Stimulated activated CD4-positive, alpha-beta T cell treated with anti-CD3 and anti-CD28 coated beads, Interleukin-2, amount 100 ng/mL, for 48 hours (primary cell): ENCODE measurements at places on chromosomes 1 and 21.
A peak's percentile ranks its signal among the peaks of the same experiment; 100 is the strongest.

GRCh38 chr1:27561124-27561899 is 42.6 kb downstream of the AHDC1 start:
- DNase-seq: no peak

DNA sequence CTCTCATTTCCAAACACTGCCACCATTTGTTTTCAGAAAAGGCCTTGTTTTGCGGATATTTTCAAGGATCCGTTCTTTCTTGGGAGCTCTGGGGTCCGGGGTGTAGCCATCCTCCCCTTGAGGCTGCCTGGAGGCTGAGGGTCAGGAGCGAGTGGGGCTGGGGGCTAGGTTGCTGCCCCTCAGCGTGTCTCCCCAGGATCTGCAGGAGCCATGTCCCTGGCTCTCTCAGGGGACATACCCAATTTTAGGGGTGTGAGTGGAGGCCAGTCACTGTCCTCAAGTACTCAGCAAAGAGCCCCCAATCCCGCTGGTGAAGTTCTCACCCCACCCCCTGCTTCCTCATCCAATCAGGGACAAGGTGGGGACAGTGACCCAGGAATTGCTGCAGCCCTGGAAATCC is 15.0 kb upstream of the PRDM16 start:
- DNase-seq: no peak

DNA sequence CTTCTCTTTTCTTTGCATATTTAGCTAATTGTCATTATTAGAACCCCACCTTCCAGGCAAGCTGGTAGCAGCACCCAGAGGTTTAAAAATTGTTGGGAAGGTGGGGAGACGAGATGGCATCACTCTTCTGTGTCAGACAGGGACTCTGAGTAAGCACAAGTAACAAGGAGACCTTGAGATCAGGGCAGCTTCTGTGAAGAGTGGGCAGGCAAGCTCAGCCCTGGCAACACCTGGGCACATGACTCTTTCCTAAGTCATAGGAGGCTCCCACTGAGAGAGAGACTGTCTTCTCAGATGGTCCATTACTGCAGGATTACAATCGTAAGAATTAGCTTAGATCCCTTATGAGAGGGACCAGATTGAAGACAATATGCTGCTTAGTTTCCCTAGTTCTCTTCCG is 183.5 kb downstream of the BRINP2 start:
- DNase-seq: no peak

- DNase-seq: no peak
Measured at GRCh38 chr1:24127134-24127800, 15.3 kb upstream of the MYOM3 start.

DNA sequence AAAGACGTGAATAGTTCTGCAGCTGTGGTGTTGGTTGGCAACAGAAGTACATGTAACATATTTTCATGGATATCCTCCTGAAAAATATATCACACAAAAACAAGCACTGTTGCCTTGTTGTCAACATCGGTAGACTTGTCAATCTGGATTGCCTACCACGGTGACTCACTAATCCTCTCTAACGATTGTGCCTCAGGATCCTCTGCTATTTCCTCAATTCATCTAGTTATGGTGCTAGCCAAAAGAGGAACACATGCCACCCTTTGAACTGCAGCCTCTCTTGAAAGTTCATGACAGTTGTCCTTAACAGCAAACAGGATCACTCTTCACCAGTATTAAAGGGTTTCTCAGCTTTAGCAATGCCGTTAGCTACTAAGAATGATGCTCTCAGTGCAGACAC is 25.7 kb downstream of the RASAL2 start:
- DNase-seq: no peak

DNA sequence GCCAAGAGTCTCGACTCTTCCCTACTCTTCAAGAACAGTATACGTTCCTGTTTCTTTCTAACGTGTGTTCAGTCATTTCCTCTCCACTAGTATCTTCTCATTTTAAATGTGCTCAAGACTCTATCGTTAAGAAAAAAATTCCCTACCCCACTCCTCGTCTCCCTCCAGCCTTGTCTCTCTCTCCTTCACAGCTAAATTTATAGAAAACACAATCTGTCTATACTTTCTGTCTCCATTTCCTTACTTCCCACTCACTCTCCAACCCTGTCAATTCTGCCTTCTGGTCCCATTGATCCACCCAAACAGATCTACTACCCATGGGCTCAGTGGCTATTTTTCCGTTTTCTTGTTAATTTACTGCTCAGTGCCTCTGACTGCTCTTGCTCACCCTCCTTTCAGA is 75.3 kb downstream of the CSMD2 start:
- DNase-seq: no peak

DNA sequence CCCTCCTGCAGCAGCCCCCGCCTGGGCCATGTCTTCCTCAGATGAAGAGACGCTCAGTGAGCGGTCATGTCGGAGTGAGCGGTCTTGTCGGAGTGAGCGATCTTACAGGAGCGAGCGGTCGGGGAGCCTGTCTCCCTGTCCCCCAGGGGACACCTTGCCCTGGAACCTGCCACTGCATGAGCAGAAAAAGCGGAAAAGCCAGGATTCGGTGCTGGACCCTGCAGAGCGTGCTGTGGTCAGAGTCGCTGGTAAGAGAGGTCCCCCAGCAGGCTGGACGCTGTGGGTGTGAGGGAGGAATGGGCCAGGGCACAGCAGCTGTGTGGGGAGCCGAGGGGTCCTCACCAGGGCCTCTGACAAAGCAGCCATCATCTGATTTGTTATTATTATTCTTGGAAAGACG is 58.0 kb downstream of the NDUFS5 start:
- DNase-seq: no peak

GRCh38 chr1:226778657-226779058 is 39.6 kb upstream of the ITPKB start:
- DNase-seq: no peak

- no peak for DNase-seq
Measured at GRCh38 chr1:150551784-150552127, 2.5 kb downstream of the ADAMTSL4 start.

GRCh38 chr1:150160964-150161621 is 11.4 kb downstream of the PLEKHO1 start:
- no peak for DNase-seq

GRCh38 chr1:246267896-246268295 is 239.2 kb downstream of the SMYD3 start:
- no peak for DNase-seq

DNA sequence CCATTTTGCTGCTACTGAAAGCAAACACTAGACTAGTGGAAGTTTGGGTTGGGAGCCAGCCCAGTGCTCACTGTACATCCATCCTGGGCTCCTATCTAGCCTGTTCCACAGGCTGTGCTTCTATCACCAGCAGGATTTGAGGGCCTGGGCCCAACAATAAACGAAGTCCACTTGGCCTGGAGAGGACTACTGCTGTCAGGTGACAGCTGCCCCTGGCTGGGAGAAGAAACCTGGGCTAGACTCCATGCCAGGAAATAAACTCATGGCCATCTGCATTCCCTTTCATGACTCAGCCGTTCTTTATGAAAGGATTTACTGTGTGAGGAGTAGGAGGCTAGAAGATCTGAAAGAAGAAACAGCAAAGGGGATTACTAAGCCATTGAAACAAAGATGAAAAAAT is 35.5 kb downstream of the COLGALT2 start:
- DNase-seq: no peak

DNA sequence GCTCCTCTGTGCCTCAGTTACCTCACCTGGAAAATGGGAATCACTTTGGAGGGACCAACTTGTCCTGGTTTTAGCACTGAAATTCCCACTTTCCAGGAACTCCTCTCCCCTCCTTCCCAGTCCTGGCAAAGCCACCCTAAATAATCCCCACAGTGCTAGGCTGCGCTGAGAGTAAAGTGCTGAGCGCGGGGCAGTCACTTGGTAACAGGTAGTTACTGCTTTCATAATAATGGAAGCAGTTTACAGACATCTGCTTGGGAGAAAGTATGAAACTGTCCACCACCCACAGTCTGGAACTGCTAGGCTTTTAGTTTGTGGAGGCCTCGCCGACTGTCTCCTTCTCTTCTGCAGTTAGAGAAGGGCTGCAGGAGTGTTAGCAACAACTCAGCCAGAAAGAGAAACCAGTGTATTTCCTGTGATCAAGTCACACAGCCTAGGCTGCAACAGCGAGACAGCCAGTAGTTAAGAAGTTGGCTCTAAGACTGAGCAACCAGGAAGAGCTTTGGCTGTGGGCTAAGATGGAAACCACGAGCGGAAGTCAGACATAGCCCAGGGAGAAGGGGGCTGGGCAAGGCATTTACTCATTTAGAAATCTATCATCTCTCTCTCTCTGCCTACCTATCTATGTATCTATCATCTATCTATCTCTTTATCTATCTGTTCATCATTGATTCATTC is 30.8 kb upstream of the ABCG1 start:
- DNase-seq: peak; percentile 60

- no peak for DNase-seq
Measured at GRCh38 chr1:156525071-156525501, 24.5 kb upstream of the MEF2D start.

GRCh38 chr1:25458541-25459298 is 28.0 kb downstream of the MACO1 start:
- no peak for DNase-seq

DNA sequence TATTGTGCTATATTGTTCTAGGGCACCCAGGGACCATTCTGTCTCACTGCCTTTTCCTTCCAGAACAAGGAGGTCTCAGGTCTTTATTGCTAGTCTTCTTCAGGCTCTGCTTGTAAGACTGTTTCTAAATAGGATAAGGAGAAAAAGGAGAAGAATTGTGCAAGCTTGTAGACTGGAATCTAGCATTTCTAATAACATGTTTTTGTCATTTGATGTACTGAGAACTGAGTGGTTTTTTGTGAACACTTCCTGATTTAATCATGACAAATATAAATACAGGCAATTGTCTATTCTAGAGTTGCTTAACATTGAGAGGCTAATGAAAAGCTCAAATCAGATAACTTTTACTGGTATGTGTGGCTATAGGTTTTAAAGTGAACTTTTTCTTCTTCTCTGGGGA is 77.6 kb downstream of the CLIC4 start:
- no peak for DNase-seq

- no peak for DNase-seq
Measured at GRCh38 chr1:10934150-10934818, 78.2 kb upstream of the TARDBP start.

DNA sequence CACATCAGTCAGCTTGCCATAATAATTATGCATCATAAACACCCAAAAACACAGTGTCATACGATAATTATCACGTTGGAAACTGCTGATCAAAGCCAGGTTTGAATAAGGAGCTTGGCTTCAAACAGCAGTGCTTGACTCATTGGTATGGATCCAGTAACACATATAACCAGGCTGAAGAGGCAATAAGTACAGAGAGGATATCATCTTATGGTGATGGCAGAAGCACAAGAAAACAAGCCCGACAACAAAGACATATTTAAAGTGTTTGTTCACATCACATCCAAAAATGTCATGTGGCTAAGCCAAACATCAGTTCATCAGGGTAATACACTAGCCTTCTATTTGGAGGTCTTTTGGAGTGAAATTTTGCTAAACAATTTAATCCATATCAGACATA is 389.7 kb downstream of the NCAM2 start:
- no peak for DNase-seq

DNA sequence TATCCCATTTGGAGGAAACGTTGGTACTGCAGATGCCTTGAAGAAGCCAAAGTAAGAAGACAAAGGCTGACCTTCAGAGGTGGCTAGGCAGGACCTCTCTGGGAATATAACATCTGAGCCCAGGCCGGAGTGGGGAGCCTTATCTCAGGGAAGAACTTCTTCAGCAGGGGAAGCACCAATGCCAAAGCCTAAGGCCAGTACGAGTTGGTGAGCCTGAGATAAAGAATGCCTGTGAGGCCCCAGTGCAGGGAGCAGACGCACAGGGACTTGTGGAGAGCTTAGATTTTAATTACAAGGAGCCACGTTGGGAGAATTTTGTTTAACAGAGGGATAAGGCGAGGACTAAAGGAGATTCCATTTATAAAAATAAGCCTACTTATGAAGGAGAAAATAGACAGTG is 468.8 kb upstream of the RUNX1 start:
- DNase-seq: no peak

DNA sequence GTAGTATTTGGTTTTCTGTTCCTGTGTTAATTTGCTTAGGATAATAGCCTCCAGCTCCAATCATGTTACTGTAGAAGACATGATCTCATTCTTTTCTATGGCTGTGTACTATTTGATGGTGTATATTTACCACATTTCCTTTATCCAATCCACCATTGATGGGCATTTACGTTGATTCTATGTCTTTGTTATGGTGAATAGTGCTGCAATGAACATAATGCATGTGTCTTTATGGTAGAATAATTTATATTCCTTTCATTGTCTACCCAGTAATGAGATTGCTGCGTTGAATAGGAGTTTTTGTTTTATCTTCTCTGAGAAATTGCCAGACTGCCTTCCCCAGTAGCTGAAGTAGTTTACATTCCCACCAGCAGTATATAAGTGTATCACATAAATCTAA is 538.8 kb downstream of the LRRIQ3 start:
- no peak for DNase-seq

DNA sequence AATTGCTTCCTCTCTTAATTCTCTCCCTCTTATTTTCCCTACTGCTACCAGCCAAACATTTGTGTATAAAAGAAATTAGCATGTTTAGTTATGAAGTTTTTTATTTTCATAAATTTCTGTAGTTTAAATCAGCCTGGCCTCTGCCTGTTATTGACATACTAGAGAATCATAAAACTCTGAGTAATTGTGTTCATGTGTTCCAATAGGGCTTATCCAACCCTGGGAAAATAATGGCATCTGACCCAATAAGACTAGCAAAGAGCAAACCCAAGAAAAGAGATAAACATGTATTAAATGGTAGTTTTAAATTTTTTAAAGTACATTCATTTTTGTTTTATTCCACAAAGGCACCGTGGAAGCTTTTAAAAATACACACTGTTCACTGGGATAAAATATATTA is 404.3 kb downstream of the HLX start:
- no peak for DNase-seq

DNA sequence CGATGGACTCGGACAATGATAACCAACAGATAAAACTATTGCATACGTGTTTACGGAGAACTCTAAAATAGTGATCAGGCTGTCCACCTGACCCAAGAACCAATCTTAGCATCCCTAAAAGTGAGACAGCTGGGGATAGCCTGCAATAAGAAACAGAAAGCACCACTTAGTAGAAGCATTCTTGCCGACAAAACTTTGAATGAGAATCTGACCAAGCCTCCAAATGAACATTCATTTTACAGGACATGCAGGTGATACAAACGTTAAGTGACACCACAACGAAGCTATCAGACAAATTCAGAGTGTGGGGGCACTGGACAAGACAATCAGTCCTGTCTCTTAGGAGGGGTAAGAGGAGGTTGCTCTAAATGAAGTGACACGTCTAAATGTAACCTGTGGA is 1.2 kb downstream of the PSMG1 start:
- no peak for DNase-seq

GRCh38 chr1:154745750-154746425 is 124.2 kb downstream of the KCNN3 start:
- DNase-seq: no peak

DNA sequence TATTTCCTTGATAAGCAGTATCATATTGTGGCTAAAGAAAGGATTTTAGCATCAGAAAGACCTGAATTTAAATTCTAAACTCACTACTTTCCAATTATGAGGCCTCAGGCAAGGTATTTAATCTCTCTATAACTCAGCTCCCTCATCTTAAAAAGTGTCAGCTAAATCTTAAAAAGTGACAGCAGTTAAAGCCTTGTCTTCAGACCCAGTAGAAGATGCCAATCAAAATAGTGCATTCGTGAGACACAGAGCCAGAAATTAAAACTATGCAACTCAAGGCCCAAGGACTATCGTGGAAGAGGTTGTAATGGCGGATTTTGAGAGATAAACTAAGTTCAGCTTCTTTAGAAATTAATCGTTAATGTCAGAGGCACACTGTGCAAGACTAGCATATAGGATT is 677.5 kb upstream of the BRINP3 start:
- no peak for DNase-seq
